ENCODE measurements at places on chromosomes 12 and 14. TPM values are rescaled to one million over a fixed set of nuclear protein-coding genes. Genes with fewer than 3 reads are reported as not detected.

GRCh38 chr14:100375266-100375962, 52.3 kb downstream of the SLC25A47 start:
- peak; percentile 94 for DNase-seq

GRCh38 chr14:91173221-91173670, 59.4 kb downstream of the DGLUCY start:
- DNase-seq = peak; percentile 85

Gene MUCL1
- total RNA-seq = not detected

- no peak for DNase-seq
These were observed 209.8 kb upstream of the NUDT4 start for GRCh38 chr12:93167841-93168492.

Gene PAPOLA
- total RNA-seq = 189 TPM

Gene CABP1
- not detected for total RNA-seq

DNA sequence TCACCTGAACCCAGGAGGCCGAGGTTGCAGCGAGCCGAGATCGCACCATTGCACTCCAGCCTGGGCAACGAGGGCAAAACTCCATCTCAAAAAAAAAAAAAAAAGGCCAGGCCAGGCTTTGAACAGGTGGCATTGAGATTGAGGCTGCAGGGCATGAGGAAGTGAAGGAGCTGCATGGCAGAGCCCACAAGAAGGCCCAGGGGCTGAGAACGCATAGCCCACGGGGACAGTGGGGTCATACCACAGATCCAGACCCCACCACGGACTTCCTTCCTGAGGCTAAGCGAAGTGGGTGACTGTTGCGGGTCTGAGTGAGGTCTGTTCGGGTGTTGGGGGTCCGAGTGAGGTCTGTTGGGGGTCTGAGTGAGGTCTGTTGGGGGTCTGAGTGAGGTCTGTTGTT, 7.8 kb downstream of the JAG2 start:
- DNase-seq = no peak

DNA sequence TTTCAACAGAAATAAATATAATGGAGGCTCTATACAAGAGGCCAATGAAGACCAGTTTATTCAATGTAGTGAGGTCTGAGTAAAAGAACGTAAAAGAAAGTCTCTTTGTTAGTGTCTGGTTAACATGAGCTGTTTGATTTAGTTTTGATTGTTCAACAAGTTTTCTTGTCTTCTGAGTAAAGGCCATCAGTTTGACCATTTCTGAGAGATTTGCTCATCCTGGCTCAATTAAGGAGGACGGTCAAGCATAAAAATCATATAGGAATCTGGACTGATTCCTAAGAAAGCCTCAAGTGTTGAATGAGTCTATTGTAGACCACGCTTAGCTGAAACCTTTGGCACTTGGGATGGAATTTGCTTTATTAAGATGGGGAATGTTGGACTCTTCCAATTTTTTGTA, 32.5 kb upstream of the FGF23 start:
- DNase-seq = no peak

DNA sequence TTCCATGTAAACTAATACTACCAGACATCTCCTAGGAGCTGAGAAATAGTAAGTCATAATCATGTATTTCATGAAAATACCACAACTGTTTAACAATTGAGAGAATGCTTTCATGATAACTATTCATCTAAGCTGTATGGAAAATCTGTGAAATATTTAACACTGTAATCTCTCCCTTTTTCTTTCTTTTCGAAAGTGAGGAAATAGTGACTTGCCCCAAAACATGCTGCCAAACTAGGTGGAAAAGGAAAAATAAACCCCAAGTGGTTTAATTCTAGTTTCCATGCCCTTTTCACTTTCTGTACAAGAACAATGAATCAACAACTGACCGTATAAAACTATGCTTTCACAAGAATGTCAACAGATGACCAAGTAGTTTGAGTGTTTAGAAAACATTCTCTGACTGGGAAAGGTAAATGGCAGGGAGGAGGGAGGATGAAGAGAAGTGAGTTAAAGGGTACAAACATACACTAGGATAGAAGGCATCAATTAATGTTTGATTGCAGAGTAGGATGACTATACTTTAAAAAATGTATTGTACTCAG, 147.5 kb upstream of the AVPR1A start:
- DNase-seq = no peak

Gene ADAM21
- 0.07 TPM for total RNA-seq

GRCh38 chr12:57753756-57754337, 1.1 kb upstream of the MARCHF9 start:
- DNase-seq = no peak

Gene SLC39A5
- total RNA-seq = 0.87 TPM

GRCh38 chr14:94129758-94130414, 482 bp upstream of the IFI27L2 start:
- peak; percentile 47 for DNase-seq

Gene FSCB
- not detected for total RNA-seq

GRCh38 chr14:102320671-102321455, 1.3 kb downstream of the ZNF839 start:
- no peak for DNase-seq

Gene RIPK3
- total RNA-seq = 29.4 TPM

Gene UNC79
- total RNA-seq = 0.02 TPM

Gene SLC6A13
- total RNA-seq = 0.35 TPM

Gene IFI27L1
- 55.4 TPM for total RNA-seq

- no peak for DNase-seq
These were observed 13.3 kb downstream of the INF2 start for GRCh38 chr14:104702673-104703072.

DNA sequence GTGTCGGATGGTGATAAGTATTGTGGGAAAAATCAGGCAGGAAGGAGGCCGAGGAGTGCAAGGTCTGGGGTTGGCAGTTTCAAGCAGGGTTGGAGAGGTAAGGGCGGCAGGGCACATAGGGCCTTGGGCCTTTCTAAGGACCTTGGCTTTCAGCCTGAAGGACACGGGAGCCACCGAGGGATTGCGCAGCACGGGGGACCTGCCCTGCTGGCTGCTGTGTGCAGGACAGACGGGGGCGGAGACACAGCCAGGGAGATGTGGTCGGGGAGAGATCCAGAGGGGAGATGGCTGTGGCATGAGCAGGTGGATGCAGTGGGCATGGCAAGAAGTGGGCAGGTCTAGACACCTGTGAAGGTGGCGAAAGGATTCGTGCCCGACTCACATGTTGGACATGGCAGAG, 14.7 kb downstream of the OTUB2 start:
- DNase-seq = no peak

Gene BDKRB2
- total RNA-seq = not detected

Gene ETFBKMT
- 2.1 TPM for total RNA-seq

- DNase-seq = no peak
These were observed 139.2 kb downstream of the RASSF9 start for GRCh38 chr12:85697003-85697402.

- no peak for DNase-seq
These were observed 190.9 kb downstream of the ETV6 start for GRCh38 chr12:11840366-11840765.
